ENCODE measurements at places on chromosomes 7 and 10.

DNA sequence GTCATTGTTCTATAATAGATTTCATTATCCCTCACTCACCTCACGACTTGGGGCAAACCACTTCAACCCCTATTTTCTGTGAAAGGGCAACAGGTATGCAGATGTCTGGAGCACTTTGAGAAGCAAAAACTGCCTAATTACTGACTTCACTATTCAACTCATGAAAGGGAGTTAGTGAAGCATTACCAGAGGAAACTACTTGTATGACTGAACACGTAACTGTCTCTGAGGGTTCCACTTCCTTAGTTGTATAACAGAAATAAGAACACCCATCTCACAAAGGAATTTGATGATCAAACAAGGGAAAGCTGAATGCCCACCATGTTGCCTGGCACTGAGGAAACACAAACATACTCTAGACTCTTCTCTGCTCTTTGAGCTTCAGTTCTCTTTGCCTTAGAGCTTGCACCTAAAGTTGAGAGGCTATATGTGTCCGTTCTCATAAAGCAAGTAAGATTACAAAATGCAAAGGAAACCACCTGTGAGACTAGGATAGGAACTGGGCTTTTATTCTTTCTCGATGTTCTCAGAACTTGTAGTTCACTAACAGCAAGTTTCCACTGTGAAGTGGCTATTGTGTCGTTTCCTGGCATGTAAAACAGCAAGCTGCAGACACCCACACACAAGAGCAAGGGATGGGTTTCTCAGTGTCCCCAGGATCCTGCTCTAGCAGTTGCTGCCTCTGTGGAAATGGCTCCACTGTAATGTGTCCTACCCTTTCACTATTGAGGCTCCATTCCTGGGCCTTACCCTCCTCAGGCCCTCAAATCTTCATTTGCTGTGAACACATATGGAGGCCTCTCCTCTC is 2.6 kb downstream of the TMEM243 start:
- DNase-seq, result no peak

DNA sequence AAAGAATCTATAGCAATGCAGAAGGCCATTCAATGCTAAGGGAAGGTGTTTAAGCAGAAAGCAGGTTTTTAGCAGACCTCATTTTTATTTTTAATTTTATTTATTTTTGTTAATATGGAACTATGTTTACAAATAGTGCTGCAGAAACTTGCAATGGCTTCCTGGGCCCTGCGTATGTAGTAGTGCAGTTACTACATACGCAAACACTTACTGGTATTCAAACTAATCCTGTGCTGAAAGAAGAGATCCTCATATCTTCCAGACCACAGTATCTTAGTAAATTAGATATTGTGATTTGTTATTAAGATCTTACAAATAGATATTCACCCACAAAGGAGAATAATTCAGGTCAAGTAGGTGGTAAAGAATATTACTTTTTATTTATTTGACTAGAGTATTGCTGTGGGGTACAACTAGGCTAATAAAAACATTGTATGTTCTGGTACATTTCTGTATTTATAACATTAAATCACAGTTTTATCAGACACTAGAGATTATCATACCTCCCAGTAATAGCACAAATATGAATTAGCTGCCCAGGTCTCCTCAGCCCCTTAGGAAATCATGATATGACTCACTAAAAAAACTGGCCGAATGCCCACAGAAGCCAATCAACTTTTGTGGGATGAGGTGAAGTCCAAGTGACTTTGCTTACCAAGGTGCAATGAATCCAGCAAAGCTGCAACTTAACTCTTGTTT is 57.6 kb downstream of the RNLS start:
- peak; percentile 70 for DNase-seq

- DNase-seq, result no peak
Measured at GRCh38 chr10:50544857-50545429, 78.8 kb downstream of the SGMS1 start.

DNA sequence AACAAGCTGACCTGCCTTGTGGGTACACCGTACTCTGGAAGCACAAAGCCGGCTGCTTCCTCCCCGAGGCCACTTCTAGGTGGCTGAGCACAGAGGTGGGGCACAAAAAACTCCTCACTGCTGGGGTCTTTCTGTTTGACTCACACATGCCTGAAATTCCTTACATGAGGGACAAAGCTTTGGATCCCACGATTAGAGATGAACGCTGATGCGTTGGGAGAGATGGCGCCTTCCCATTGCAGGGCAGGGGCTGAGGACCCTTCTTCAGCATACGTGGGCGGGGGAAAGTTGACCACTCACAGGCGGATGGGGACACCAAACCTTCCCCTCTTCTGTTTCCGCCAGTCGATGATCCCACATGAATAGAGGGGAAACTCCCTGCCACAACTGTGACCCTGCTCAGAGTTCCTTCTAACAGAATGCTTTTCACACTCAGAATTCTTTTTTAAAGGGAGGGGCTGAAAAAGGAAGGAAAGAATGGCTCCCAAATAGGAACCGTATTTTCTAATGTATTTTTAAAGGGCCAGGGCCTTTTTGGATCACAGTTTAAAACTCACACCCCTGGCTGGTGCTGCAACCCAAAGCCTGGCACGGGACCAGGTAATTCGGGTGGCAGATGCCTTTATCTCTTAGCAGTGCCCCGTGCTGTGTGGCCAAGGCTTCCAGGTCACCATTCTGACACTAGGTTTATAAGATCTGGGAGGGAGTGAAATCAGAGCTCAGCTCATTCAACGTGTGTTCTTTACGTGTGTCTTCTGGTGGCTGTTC is 134.0 kb downstream of the PRKAG2 start:
- no peak for DNase-seq

- no peak for DNase-seq
Measured at GRCh38 chr7:82600531-82600930, 157.0 kb upstream of the CACNA2D1 start.

GRCh38 chr7:818031-818699 is 14.1 kb upstream of the SUN1 start:
- peak; percentile 75 for DNase-seq

DNA sequence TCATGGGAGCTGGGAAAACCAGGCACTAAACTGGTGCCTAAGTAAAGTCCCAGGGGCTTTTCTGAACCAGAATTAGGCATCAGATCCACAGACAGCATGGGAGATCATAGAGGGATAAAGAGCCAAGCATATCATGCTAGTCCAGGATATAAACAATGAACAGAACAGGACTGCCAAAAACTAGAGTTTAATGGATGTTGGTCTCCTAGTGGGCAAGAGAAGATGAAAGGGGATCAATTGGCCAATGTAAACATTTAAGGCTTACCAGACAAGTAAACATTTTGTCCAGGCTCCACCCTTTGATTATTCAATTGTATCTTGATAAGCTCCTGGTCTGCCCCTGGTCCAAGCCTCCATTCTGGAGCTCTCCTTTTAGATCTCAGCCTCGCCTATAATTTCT is 18.9 kb downstream of the MACC1 start:
- no peak for DNase-seq
